ENCODE measurements at places on chromosomes 4 and X.

DNA sequence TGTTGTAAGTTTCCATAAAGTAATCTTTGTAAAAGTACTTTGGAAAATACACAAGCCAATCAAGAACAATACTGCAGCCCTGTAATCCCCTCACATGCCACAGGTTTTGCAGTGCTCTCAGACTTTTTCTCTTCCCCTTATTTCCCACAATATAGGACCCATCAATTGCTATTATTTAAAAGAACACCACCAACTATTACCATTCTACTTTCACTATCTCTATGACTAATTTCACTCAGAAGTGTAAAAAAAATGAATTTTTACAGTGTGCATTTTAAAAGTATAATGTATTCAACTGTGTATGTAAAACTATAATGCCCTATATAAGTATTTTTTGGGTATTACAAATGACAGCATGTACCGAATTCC is 1.7 kb downstream of the ATP8A1 start:
- DNase-seq, result no peak
- no peaks in the 10 kb centered on the region for H3K27me3 ChIP-seq
- H3K4me3 ChIP-seq, result peak overlapping the region; percentile 95

DNA sequence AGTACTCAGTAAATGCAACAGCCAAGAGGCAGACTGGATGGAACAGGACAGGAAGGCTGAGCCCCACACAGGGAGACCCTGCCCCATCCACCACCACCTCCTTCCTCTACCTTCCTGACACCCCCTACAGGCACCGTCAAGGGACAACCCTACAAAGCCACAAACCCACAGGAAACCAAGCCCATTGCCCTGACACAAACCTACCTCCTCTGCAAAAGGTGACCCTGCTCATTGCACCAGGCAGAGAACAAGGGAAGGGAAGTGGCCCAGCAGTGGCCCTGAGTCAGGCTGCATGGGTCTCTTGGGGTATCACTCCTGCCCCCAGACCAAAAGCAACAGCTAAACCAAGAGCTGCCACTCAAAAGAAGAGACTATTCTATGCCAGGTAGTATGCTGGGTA is 21.0 kb downstream of the JAKMIP1 start:
- peaks cover 19% of the 10 kb centered on the region for H3K4me1 ChIP-seq
- peak overlapping the region; percentile 30 for H3K27ac ChIP-seq
- no peak overlapping the region for H3K4me3 ChIP-seq
- peaks cover 3% of the 10 kb centered on the region for H3K36me3 ChIP-seq

DNA sequence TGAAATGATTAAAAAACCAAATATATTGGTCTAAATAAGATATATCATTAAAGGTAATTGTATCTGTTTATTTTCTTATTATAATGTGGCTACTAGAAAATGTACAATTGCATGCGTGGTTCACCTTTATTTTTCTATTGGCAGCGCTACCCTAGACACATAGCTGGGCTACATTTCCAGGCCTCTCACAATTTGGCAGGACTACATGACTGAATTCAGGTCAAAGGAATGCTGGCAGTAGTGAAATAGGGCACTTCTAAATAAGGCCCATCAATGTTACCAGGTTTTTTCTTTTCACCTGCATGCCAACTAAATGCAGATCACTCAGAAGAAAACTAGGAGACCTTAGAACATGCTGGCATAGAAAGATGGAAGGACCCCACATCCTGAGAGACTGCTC is 1072.9 kb upstream of the SLIT2 start:
- H3K4me3 ChIP-seq, result no peak overlapping the region
- H3K27me3 ChIP-seq, result no peaks in the 10 kb centered on the region
- no peak overlapping the region for H3K27ac ChIP-seq
- no peaks in the 10 kb centered on the region for H3K4me1 ChIP-seq

DNA sequence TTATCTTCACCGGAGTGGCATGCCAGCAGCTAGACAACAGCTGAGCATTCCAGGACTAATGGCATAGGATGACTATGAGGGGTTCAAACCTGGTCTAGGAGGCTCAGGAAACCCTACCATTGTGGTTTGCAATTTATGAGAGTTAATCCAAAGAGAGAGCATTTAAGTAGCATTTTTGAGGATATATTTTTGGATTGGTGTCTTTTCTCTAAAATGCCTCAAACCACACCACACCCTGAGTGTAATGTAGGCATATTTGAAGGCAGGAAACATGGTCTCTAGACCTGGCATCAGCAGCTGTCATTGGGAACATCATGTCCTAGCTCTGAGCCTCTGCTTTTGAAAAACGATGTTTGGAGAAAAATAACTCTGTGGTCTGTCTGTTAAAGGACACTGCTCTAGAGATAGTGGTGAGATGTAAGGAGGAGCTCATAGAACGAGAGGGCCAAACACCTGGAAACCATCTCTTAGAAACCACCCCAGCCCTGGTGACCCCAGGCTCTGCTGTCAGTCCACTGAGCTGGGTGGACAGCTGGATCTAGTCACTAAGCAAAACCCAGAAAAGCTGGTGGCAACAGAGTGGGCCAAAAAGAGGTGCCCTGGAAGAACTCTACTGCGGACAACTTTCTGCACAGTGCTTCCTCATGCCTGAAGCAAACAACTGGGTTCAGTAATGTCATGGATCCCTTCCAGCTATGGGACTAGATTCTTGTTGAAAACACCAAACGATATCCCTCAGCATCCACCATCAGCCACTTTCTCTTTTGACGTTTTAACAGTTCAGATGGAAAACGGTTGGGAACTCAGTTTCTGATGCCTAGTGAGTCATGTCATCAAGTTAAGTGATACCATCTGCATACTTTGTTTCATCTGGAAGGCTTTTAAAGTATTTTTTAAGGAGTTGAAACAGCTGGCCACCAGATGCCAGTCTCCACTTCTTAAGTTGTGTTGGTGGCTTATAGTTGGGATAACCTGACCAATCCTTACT is 100.2 kb upstream of the C1QTNF7 start:
- H3K4me3 ChIP-seq, result no peak overlapping the region
- DNase-seq, result no peak
- no peak overlapping the region for H3K27ac ChIP-seq
- H3K4me1 ChIP-seq, result peaks cover 7% of the 10 kb centered on the region
- no peaks in the 10 kb centered on the region for H3K27me3 ChIP-seq

- no peak overlapping the region for H3K27ac ChIP-seq
- H3K4me1 ChIP-seq, result peaks cover 8% of the 10 kb centered on the region
- no peaks in the 10 kb centered on the region for H3K36me3 ChIP-seq
- no peak overlapping the region for H3K4me3 ChIP-seq
- no peak for DNase-seq
Measured at GRCh38 chr4:155761916-155762315, 3.1 kb downstream of the GUCY1B1 start.

- H3K4me3 ChIP-seq, result no peak overlapping the region
- no peaks in the 10 kb centered on the region for H3K4me1 ChIP-seq
- H3K27ac ChIP-seq, result no peak overlapping the region
- no peaks in the 10 kb centered on the region for H3K36me3 ChIP-seq
- no peaks in the 10 kb centered on the region for H3K27me3 ChIP-seq
- no peak for DNase-seq
Measured at GRCh38 chr4:187972135-187972534, 23.4 kb upstream of the ZFP42 start.

GRCh38 chrX:47751670-47752069 is 85.0 kb upstream of the ZNF81 start:
- no peak overlapping the region for H3K27ac ChIP-seq
- H3K4me1 ChIP-seq, result no peaks in the 10 kb centered on the region
- H3K36me3 ChIP-seq, result no peaks in the 10 kb centered on the region
- peak; percentile 25 for DNase-seq
- no peaks in the 10 kb centered on the region for H3K27me3 ChIP-seq

DNA sequence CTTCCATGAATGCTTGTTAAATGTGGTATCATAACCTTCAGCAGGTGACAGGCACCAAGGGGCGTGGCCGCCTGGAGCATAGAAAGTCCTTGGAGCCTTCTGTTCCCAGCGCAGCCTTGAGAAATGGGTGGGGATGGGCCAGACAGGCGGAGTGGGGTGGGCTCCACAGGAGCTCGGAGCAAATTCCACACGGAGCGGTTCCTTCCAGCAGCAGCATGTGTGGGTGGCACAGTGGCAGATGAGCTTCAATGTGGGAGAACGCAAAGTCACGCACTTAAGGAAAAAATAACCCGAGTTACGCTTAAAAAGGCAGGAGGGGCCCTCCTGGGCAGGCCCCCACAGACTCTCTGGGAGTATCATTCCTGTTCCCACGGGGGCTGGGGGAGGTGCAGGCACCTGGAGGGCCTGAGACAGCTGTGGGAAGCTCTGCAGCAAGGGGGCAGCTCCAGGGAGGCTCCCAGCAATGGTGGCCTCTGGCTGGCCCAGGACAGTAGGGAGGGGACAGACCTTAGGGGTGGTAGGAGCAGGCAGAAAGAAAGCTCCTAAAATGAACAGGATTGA is 15.3 kb downstream of the TMEM271 start:
- no peak overlapping the region for H3K4me3 ChIP-seq
- H3K4me1 ChIP-seq, result no peaks in the 10 kb centered on the region
- no peaks in the 10 kb centered on the region for H3K36me3 ChIP-seq
- no peaks in the 10 kb centered on the region for H3K27me3 ChIP-seq
- no peak overlapping the region for H3K27ac ChIP-seq

DNA sequence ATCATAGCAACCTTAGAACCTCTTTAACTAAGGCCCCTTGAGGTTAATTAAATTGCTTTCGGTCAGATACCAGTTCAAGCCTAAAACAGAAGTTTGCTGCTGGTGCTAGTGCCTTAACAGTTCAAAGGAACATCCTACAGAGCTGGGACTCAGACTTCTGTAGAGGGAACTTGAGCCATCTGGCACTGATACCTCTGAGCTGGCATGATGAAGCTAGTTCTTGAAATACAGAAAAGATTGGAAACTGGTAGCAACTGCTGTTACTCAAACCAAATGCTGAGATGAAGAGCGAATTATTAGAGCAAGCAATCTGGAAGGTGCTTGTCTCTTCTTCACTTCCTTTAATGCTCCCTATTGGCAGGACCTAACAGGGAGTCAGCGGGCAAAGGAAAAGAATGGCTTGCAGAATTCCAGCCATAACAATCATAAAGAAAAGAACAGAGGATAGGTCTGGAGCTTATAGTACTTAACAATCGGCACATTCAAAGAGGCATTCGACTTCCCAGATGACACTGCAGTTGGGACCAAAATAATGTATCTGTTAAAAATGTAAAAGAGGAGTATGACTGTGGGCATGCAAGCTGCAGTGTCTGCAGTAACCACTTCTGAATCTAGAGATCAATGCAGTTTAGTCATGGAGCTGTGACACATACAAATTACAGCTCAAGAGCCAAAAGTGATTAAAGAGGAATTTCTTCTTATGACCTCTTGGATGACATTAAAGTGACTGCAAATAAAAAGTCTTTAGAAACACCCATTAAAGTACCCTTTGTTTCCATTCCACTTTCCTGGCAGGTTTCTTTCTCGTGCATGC is 298.9 kb downstream of the PDGFC start:
- H3K4me1 ChIP-seq, result no peaks in the 10 kb centered on the region
- no peak overlapping the region for H3K4me3 ChIP-seq
- H3K36me3 ChIP-seq, result no peaks in the 10 kb centered on the region
- no peaks in the 10 kb centered on the region for H3K27me3 ChIP-seq

- peaks cover 3% of the 10 kb centered on the region for H3K36me3 ChIP-seq
Measured at GRCh38 chr4:123546573-123547060, 150.0 kb downstream of the SPRY1 start.

DNA sequence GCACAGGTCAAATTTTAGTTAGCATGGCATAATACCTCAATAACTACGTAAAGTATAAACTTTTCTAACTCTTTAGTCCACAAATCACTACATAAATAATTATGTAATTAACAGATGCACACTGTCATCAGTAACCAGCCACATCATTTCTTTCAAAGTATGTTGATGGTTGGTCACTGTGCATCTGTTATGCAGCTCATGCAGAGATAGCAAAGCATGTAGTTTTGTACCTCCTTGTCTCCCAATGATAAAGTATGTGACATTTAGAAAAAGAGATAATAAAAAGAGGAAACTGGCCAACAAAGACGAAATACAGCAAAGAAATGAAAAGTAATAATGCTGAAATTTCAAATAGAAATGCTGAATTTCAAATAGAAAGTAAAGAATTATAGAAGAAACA is 2.9 kb downstream of the LAMTOR3 start:
- H3K4me3 ChIP-seq, result peak overlapping the region; percentile 6
- no peaks in the 10 kb centered on the region for H3K27me3 ChIP-seq
- no peak for DNase-seq

DNA sequence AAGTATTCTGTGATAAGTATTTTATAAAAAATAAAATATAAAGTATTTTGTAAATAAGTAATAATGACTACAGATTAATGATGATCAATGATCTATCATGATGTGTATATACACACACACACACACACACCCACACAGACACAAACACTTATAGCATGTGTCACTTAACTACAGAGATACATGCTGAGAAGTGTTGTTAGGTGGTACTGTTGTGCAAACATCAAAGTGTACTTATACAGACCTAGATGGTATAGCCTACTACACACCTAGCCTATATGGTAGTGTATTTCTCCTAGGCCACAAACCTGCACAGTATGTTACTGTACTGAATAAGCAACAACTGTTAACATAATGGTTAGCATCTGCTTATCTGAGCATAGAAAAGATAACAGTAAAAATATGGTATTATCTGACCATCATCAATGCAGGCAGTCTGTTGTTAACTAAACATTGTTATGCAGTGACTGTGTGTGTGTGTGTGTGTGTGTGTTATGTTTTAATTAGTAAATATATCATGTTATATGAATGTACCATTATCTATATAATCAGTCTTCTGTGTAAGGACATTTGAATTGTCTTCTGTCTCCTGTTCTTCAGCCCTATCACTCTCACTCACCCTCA is 138.2 kb downstream of the CAMK2D start:
- no peaks in the 10 kb centered on the region for H3K27me3 ChIP-seq
- H3K27ac ChIP-seq, result no peak overlapping the region

- peaks cover 4% of the 10 kb centered on the region for H3K4me1 ChIP-seq
- H3K36me3 ChIP-seq, result no peaks in the 10 kb centered on the region
- DNase-seq, result no peak
- no peak overlapping the region for H3K27ac ChIP-seq
- H3K4me3 ChIP-seq, result no peak overlapping the region
- no peaks in the 10 kb centered on the region for H3K27me3 ChIP-seq
Measured at GRCh38 chr4:177285953-177286352, 23.7 kb upstream of the NEIL3 start.

- DNase-seq, result no peak
- H3K4me3 ChIP-seq, result no peak overlapping the region
- peaks cover 15% of the 10 kb centered on the region for H3K4me1 ChIP-seq
- no peaks in the 10 kb centered on the region for H3K36me3 ChIP-seq
- no peaks in the 10 kb centered on the region for H3K27me3 ChIP-seq
Measured at GRCh38 chrX:109992203-109992602, 10.7 kb upstream of the TMEM164 start.

- H3K36me3 ChIP-seq, result no peaks in the 10 kb centered on the region
- H3K4me3 ChIP-seq, result no peak overlapping the region
- no peaks in the 10 kb centered on the region for H3K27me3 ChIP-seq
- H3K4me1 ChIP-seq, result no peaks in the 10 kb centered on the region
Measured at GRCh38 chr4:132614682-132615081, 534.4 kb upstream of the PCDH10 start.

DNA sequence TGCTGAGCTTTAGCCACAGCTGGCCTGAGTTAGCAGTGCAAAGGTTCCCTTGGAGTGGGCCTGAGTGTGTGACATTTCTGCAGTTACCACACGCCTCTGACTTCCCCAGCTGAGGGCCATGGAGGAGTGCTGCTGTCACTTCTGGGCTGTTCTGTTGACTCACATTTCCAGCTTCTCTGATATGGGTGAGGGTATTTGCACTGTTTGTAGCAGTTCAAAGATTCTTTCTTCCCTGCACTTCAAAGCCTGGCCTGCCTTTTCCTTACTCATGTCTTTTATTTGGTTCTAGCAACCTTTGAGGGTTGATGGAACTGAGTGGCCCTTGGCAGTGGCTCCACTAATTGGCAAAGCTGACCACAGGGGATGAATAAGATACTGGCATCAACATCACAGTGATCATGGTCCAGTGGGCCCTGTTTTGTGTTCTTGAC is 26.4 kb upstream of the SCML1 start:
- H3K4me1 ChIP-seq, result no peaks in the 10 kb centered on the region
- no peak overlapping the region for H3K4me3 ChIP-seq
- no peak for DNase-seq
- H3K27me3 ChIP-seq, result no peaks in the 10 kb centered on the region
- H3K36me3 ChIP-seq, result peaks cover 4% of the 10 kb centered on the region
- H3K27ac ChIP-seq, result no peak overlapping the region
